Gastroesophageal sphincter (tissue), 4 donors: ENCODE measurements at places on chromosomes 13 and 19.

DNA sequence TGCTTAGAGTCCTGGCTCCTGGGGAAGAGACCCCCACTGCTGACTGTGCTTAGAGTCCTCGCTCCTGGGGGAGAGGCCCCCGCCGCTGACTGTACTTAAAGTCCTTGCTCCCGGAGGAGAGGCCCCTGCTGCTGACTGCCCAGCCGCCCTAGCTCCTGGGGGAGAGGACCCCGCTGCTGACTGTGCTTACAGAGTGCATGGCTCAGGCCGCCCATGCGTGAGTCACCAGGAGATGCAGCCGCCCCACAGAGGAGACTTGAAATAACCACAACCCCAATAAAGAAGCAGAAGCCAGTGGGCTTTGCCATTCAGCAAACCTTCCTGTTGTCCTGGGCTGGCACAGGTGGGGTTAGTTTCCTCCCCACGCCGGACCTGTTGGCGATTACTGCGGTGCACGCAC is 79.2 kb upstream of the C13orf46 start:
- no peak overlapping the region for H3K27ac ChIP-seq
- no peaks in the 10 kb centered on the region for H3K4me1 ChIP-seq
- no peaks in the 10 kb centered on the region for H3K27me3 ChIP-seq
- ATAC-seq, result no peak
- no peak overlapping the region for H3K4me3 ChIP-seq
- H3K36me3 ChIP-seq, result no peaks in the 10 kb centered on the region

GRCh38 chr13:74184283-74184682 is 50.1 kb upstream of the KLF12 start:
- H3K4me1 ChIP-seq, result no peaks in the 10 kb centered on the region
- no peaks in the 10 kb centered on the region for H3K27me3 ChIP-seq
- H3K36me3 ChIP-seq, result no peaks in the 10 kb centered on the region
- H3K27ac ChIP-seq, result no peak overlapping the region

DNA sequence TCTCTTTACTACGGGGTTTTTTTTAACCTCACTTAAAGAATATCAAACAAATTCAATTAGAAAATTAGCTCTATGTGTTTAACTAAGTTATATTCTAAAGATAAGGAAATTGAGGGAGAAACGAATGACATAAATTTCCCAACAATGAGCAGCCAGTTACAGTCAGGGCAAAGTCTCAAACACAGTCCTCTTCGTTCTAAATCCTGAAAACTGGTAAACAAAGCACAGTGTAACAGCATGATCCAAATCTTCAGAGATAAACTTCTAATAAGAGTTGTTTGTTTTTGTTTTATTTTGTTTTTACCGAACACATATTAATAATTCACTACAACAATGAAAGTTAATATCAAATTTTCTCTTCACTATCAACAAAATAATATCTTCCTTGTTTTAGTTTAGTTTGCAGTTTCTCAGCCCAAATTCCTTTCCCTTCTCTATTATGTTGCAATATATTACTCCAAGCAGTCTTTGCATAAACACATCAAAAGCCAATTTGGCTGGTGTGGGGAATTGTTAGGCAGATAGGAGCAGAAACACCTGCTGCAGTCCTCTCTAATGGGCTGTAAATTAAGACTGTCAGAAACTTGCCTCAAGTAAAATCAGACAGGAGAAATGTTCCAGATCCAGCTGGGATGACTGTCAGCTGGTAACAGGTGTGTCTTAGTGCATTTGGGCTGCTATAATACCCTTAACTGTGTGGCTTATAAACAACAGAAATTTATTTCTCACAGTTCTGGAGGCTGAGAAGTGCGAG is 106.5 kb upstream of the SGCG start:
- H3K4me1 ChIP-seq, result peaks cover 18% of the 10 kb centered on the region
- H3K27ac ChIP-seq, result peak overlapping the region; percentile 35
- peak; percentile 82 for ATAC-seq
- no peak overlapping the region for H3K4me3 ChIP-seq

GRCh38 chr13:106415971-106416370 is 119.5 kb downstream of the EFNB2 start:
- no peaks in the 10 kb centered on the region for H3K4me1 ChIP-seq
- H3K27ac ChIP-seq, result no peak overlapping the region
- H3K27me3 ChIP-seq, result no peaks in the 10 kb centered on the region

- no peak for ATAC-seq
- H3K4me1 ChIP-seq, result no peaks in the 10 kb centered on the region
- no peaks in the 10 kb centered on the region for H3K36me3 ChIP-seq
- no peaks in the 10 kb centered on the region for H3K27me3 ChIP-seq
- H3K4me3 ChIP-seq, result no peak overlapping the region
- H3K27ac ChIP-seq, result no peak overlapping the region
Observed at GRCh38 chr13:52048516-52048915, 24.0 kb downstream of the UTP14C start.

DNA sequence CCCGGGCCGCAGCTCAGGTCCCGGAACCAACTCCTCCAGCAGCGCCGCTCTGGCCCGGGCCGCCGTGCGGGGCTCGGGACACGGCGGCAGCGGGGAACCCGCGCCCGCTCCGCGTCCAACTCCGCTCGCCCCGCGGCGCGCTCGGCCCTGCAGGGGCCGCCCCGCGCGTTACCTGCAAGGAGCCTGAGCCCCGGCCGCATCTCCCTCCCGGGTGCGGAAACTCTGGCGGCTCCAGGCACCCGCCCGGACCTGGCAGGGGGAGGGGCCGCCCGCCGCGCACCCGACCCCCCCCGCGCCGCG is at the start of gene TMTC4:
Gene TMTC4 (minus strand): TSS at position 224 of the 300 bp plus-strand sequence. CDS start 4,433 bp downstream, outside the sequence.
- H3K27me3 ChIP-seq, result no peaks in the 10 kb centered on the region
- ATAC-seq, result peak; percentile 41
- H3K27ac ChIP-seq, result peak within 1 kb of the TSS; percentile 94

- H3K36me3 ChIP-seq, result no peaks in the 10 kb centered on the region
- H3K4me1 ChIP-seq, result no peaks in the 10 kb centered on the region
- H3K27me3 ChIP-seq, result no peaks in the 10 kb centered on the region
- no peak for ATAC-seq
- H3K4me3 ChIP-seq, result no peak overlapping the region
Observed at GRCh38 chr13:104701591-104701990, 1635.4 kb upstream of the SLC10A2 start.

DNA sequence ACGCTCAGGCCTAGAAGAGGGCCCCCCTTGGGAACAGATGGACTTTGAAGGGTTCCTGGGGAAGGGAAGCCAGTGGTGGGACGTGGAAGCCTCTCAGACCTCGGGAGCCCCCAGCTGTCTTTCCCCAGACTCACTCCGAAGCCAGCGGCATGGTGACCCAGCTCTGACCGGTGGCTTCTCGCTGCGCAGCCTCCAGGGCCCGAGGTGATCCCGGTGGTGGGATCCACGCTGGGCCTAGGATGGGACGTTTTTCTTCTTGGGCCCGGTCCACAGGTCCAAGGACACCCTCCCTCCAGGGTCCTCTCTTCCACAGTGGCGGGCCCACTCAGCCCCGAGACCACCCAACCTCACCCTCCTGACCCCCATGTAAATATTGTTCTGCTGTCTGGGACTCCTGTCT is 24.6 kb downstream of the HPN start:
- ATAC-seq, result no peak
- no peak overlapping the region for H3K27ac ChIP-seq
- H3K36me3 ChIP-seq, result no peaks in the 10 kb centered on the region
- H3K4me1 ChIP-seq, result no peaks in the 10 kb centered on the region

GRCh38 chr13:84025824-84026223 is 143.6 kb upstream of the SLITRK1 start:
- no peaks in the 10 kb centered on the region for H3K27me3 ChIP-seq
- no peaks in the 10 kb centered on the region for H3K4me1 ChIP-seq
- H3K27ac ChIP-seq, result no peak overlapping the region
- H3K36me3 ChIP-seq, result no peaks in the 10 kb centered on the region
- no peak overlapping the region for H3K4me3 ChIP-seq

DNA sequence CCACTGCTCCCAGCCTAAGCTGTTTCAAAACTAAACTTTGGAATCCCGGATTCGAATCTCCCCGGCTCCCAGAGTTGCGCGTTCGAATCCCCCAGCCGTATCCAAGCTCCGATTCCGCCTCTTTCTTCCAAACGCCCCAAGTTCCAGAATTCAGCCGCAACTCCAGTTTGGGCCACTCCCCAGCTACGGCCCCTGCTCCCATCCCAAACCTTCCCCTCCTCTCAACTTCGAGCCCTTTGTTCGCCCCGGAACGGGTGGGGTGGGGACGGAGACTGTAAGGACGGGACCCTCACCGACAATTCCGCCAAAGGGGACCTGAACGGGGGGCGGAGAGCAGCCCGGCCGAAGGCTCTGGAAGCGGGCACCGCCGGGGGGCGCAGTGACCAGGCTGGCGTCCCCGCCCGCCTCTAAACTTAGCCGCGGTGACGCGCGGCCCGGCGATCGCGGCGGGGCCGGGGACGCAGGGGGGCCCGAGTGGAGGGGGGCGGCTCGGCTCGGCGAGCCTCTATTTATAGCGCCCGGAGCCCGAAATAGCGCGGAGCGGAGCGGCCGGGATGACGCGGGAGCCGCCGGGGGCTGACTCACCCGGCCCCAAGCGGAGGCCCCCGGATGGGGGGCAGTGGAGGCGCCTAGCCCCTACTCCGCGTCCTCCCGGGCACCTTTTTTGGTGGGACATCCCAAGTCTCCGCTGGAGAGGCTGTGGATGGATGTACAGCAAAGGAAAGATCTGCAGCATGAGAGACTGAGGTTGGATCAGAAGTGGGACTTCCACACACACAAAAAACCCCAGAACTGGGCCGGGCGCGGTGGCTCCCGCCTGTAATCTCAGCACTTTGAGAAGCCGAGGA is 4.9 kb upstream of the ERCC1 start:
- no peaks in the 10 kb centered on the region for H3K36me3 ChIP-seq
- peak overlapping the region; percentile 94 for H3K27ac ChIP-seq

GRCh38 chr19:9597027-9597426 is 12.7 kb upstream of the ZNF121 start:
- H3K27me3 ChIP-seq, result peaks cover 7% of the 10 kb centered on the region
- no peak for ATAC-seq
- H3K4me1 ChIP-seq, result no peaks in the 10 kb centered on the region
- no peak overlapping the region for H3K4me3 ChIP-seq
- no peaks in the 10 kb centered on the region for H3K36me3 ChIP-seq

DNA sequence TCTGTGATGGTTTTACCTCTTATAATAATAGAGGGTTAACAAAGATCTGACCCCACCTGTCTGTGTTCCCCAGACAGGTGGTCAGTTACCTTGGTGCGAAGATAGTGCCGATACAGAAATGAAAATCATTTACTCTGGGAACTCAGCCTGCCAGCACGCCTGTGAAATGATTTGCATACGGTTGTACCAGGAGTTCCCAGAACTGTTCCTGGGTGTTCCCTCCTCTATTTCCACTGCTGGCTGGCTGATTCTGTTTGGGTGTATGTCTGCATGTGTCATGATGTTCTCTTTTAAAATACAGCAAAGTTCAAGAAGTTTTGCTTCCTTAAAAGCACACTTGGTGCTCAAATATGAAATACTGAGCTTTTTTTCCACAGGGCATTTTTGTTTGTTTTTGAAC is 527.1 kb downstream of the FGF9 start:
- H3K4me3 ChIP-seq, result peak overlapping the region; percentile 15
- no peaks in the 10 kb centered on the region for H3K4me1 ChIP-seq
- no peaks in the 10 kb centered on the region for H3K27me3 ChIP-seq
- no peak for ATAC-seq
- H3K27ac ChIP-seq, result no peak overlapping the region

DNA sequence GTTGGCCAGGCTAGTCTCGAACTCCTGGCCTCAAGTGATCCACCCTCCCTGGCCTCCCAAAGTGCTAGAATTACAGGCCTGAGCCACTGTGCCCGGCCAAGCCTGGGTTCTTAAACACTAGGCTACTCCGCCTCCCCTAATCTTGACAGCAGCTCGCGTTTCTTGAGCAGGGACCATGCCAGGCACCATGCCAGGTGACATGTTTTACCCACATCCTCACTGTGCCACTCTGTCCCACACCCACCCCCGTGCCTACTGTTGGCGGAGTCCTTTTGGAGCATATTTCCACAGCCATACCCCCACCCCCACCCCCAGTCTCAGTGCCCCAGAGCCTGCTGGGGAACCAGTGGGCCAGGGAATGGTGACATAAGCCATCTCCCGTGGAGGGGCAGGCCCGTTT is 98.8 kb downstream of the DPF1 start:
- no peak overlapping the region for H3K4me3 ChIP-seq
- no peaks in the 10 kb centered on the region for H3K27me3 ChIP-seq
- H3K27ac ChIP-seq, result no peak overlapping the region
- ATAC-seq, result no peak

DNA sequence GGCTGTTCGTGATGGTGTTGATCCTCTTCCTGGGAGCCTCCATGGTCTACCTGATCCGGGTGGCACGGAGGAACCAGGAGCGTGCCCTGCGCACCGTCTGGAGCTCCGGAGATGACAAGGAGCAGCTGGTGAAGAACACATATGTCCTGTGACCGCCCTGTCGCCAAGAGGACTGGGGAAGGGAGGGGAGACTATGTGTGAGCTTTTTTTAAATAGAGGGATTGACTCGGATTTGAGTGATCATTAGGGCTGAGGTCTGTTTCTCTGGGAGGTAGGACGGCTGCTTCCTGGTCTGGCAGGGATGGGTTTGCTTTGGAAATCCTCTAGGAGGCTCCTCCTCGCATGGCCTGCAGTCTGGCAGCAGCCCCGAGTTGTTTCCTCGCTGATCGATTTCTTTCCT is 12.2 kb upstream of the C19orf33 start:
- no peaks in the 10 kb centered on the region for H3K36me3 ChIP-seq
- no peaks in the 10 kb centered on the region for H3K4me1 ChIP-seq

DNA sequence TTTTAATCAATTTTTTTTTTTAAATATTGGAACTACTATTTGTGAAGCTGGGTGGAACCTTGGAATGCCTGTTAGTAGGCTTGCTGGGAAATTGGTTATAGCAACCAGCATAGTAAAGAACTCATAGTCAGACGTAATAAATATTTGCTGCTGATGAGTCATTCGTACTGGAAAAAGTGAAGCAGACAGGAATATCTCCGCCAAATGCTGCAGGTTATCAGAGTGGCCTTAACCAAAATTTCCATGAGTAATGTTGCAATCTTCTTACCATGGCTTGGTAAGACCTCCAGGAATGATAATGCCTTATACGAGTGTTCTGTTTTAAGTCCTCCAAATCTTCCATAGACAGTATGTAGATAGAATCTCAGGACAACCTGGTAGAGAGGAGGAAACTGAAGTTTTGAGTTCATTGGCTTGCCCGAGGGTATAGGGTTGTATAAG is 34.2 kb downstream of the MBNL2 start:
- no peaks in the 10 kb centered on the region for H3K27me3 ChIP-seq
- no peak overlapping the region for H3K4me3 ChIP-seq
- peaks cover 32% of the 10 kb centered on the region for H3K4me1 ChIP-seq
- H3K36me3 ChIP-seq, result no peaks in the 10 kb centered on the region
- peak; percentile 58 for ATAC-seq
